Activated gamma-delta T cell treated with anti-CD3 and anti-CD28 coated beads, Interleukin-2, amount 50 U/mL, for 16 hours (primary cell): ENCODE measurements at places on chromosomes 13 and 19.

GRCh38 chr19:50365434-50366306, at the start of gene NAPSA:
Gene NAPSA (minus strand): TSS chr19:50365639. CDS start chr19:50365621, 18 bp downstream.
- no peak for DNase-seq

DNA sequence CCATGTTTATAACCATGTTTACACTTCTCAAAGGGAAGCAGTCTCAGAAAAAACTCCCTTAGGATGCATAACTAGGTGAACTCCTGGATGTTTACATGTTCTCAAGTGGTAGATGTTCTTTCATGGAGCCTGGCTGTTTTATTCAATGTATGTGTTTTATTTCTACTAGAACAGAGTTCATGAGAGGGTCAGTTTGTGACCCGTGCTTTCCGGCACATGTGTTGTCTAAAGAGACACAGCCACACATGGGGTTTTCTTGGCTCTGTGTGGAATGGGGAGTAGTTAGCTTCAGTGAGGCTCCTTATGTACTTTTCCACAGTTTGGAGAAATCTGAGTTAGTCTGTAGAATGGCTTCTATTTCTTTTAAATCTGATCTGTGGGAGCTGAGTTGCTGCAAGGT, 60.9 kb downstream of the ATP8A2 start:
- no peak for DNase-seq

DNA sequence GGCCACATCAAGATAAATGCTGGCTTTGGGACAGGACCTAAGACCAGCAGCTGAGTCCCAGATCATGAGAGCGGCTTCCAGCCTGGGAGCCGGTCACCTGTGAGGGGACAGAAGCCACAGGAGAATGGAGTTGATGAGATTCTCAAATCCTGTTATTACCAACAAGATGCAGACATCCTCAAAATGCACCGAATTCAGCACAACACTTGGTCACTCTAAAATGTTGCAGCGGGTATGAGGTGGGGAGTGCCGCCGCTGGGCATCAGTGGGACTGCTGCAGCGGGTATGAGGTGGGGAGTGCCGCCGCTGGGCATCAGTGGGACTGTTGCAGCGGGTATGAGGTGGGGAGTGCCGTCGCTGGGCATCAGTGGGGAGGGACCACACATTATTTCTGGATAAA, 21.2 kb downstream of the RANBP3 start:
- DNase-seq, result no peak

DNA sequence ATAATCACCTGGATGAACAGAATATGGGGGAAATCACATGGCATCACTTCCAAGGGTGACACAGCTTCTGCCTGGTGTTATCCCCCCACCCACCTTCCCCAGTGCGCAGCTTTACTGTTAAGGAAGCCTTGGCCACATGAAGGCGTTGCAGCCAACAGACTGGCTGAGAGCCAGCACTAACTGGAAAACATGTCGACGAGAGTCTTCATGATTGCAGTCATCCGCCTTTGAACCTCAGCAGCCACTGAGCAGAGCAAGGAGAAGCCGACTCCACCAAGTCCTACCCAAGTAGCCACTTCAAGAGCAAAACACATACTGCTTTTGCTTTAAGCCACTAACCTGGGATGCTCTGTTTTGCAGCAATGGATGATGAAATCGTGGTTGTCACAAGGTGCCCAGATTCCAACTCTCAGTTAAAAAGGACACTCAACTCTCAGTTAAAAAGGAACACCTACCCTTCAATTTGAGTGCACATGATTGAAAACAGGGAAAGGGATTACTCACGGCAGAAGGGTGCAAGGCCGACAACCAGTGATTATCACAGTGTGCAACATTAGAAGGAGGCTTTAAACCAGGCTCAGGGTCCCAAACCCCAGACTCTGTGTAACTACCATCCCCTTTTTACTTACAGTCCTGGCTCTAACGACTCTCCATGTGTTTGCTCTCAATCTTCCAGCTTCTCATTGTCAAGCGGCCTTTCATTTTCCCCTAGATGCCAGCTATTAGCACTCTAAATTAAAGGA, 149.1 kb downstream of the KLF12 start:
- DNase-seq, result peak; percentile 58

DNA sequence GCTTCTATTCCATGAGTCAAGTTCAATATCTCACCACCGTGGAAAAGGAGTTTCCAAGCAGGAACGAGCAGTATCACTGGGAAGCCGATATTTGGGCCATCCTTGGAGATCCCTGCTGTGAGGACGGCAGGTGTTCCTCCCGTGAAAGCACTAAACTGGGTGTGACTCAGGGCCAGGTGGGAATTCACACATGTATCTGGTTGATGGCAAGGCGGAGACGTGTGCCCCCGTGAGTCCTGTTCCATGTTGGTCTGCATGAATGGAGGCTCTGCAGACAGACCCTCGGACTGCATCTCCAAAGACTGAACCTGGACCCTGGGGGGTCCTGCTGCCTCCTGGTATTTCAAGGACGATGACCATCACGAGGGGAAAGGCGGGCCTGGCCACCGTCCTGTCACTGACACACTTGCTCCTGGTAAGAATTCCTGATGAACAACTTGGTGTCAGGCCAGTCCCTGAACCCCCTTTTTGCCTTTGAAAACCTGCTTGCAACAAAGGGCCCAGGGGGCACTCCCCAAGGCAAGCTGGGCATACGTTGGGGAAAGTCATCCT, 22.8 kb upstream of the GAS6 start:
- no peak for DNase-seq

- no peak for DNase-seq
Observed at GRCh38 chr13:59776924-59777690, 386.6 kb downstream of the DIAPH3 start.

GRCh38 chr19:58491393-58491792, 15.2 kb downstream of the ZNF446 start:
- DNase-seq, result no peak

GRCh38 chr13:21050288-21051197, 10.8 kb downstream of the LATS2 start:
- no peak for DNase-seq

DNA sequence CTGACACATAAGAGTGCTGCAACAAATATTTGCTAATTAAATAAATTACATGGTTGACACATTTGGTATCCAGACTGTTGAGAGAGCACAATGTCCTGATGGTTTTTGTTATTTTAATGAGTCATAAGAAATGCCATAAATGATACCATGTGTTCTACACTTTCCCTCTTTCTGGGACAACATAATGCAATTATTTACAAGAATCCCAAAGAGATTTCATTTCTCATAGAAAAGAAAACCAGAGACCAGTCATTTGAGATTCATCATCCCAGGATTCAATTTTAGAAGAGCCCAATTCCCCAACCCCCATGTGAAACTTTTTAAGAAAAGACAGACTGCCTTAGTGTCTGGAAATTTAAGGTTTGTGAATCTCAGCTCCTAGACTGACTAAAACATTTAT, 399.6 kb downstream of the DCT start:
- no peak for DNase-seq

GRCh38 chr13:75432045-75432444, 49.9 kb downstream of the TBC1D4 start:
- DNase-seq, result no peak

GRCh38 chr13:98411617-98412265, 165.2 kb downstream of the STK24 start:
- DNase-seq, result no peak

DNA sequence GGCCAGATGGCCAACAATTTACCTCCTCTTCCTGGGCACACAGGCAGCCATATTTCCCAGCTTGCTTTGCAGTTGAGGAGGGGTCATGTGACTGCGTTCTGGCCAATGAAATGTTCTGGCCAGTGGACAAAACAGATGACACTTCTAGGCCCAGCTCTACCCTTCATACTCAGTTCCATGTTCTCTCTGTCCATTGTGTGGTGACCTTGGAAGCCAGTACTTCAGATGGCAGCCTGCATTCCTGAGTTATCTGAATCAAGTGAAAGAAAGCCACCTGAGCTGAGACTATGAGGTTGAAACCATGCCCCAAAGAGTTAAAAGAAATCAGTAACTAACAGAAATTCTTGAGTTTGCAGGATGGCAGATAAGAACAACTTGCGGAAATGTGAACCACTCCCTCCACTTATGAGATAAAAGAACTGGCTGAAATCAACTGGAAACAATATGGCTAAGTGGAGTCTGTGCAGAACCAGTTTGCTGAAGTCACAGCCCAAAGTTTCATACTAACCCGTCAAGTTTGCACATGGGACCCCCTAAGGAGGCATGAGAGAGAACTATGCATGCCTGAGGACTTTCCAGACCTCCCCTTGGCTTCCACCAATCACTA, 8.1 kb downstream of the FAM187B start:
- DNase-seq, result no peak

GRCh38 chr13:53411463-53411862, 382.9 kb downstream of the OLFM4 start:
- no peak for DNase-seq

DNA sequence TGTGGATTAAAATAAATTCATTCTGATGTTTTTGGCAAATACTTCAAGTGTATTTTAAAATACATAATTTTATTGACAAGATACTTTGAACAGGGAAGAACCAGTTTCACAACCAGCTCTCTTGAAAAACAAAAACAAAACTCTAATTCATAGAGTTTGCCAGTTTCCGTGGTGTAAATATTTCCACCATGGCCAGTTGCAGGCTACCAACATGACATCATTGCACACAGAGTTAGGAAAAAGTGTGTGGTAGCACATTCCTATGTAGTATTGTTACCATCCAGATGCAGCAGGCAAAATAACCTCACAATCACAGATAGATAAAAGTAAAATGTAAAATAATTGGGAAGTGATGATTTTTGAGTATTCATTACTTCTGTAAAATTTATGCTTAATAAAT, 7.7 kb upstream of the RNF113B start:
- no peak for DNase-seq

- no peak for DNase-seq
Observed at GRCh38 chr13:101529422-101529821, 76.9 kb downstream of the ITGBL1 start.

- no peak for DNase-seq
Observed at GRCh38 chr13:41603917-41604316, 146.6 kb downstream of the RGCC start.

DNA sequence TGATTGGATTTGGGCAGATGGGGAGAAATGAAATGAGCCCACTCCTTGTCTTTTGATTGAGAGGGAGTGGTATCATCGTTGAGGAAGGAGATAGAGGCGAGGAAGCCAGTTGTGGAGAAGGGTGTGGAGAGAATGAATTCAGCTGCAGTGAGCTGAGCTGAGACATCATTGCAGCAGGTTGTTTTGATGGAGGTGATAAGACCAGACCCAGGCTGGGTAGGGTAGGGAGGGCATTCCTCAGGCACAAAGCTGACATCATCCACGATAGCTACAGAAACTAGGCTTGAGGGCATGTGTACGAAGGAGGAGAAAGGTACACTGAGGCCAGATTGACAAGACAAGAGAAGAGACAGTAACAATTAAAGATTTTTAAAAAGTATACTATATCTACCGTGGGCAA, 1500.9 kb upstream of the SLC10A2 start:
- DNase-seq, result no peak

GRCh38 chr13:30618186-30618929, 638 bp downstream of the USPL1 start:
- DNase-seq, result peak; percentile 14

DNA sequence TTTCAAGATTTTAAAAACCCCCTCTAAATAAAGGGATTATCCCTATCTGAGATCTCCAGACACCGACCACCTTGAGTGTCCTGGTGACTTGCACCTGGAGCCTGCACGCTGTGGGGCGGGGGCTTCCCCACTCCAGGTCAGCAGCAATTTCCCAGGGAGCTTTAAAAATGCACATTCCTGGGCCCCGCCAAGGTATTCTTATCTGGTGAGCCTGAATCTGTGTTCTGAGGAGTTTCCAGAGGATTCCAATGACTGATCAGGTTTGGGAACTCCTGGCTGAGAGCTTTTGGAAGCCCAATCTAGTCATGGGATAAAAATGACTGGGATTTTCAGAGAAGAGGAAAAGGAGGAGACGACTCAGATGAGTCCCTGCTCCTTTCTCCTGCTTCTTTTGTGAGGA, 66.1 kb downstream of the FGF9 start:
- no peak for DNase-seq

- DNase-seq, result no peak
Observed at GRCh38 chr19:19538061-19538784, at the start of gene CILP2. Gene CILP2 (plus strand): TSS chr19:19538265. CDS start chr19:19538350, 85 bp downstream.

DNA sequence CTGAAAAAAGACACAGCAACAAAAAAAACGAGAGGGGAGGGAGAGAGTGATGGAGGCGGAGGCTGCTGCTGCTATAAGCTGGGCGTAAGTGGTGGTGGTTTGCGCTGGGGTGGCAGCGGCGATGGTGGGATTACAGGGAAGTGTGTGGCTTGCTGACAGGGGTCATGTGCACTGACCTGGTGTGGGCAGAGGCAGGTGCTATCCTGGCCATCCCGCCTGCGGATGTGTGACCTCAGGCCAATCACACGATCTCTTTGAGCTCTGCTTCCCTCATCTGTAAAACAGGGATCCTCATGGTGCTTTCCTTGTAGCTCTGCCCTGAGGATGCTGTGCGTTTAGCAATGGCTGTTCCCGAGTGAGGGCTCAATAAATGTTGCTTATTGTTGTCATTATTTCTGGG, 3.3 kb upstream of the ZNF580 start:
- no peak for DNase-seq

- DNase-seq, result no peak
Observed at GRCh38 chr13:54449922-54450321, 1421.3 kb downstream of the OLFM4 start.

- DNase-seq, result no peak
Observed at GRCh38 chr13:113423520-113424163, 29.6 kb downstream of the ADPRHL1 start.

DNA sequence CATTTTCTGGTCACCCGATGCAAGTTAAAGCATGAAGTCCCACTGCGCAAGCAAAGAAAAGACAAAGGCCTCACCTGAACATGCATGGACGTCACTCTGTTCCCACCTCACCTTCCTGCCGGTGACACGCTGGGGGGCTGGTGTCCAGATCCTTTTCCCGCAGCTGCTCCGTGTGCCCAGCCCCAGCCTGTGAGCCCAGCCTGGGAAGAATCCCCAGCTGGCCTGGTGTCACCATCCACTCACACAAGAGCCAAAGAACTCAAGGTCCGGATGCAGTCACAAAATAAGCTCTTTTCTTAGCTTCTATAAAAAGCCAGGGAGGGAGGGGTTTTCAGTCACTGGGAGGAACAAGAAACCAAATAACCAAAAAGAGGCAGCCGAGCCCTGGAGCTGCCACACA, 249.9 kb downstream of the COL4A1 start:
- DNase-seq, result no peak

DNA sequence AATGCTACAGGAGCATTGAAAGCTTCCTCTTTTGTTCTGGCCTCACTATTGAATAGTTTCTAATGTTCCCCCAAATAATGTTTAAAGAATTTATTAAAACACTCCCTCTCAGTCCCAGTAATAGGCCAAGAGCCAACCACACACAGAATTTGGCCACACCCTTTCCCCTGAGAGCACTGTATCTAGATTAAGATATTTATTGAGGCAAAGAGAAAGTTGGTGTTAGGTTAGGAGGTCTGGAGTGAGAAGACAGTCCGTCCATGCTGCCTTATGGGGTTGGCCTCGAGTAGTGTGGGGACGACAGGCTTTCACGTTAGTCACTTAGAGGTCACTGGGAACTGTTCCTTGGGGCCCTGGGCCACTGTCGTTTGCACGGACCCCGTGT, 122.9 kb upstream of the RNF113B start:
- DNase-seq, result no peak

- DNase-seq, result no peak
Observed at GRCh38 chr13:95920485-95920884, 132.7 kb downstream of the UGGT2 start.
